Left forelimb (tissue), 1 donor: ENCODE measurements at places on chromosomes 1 and 21.

DNA sequence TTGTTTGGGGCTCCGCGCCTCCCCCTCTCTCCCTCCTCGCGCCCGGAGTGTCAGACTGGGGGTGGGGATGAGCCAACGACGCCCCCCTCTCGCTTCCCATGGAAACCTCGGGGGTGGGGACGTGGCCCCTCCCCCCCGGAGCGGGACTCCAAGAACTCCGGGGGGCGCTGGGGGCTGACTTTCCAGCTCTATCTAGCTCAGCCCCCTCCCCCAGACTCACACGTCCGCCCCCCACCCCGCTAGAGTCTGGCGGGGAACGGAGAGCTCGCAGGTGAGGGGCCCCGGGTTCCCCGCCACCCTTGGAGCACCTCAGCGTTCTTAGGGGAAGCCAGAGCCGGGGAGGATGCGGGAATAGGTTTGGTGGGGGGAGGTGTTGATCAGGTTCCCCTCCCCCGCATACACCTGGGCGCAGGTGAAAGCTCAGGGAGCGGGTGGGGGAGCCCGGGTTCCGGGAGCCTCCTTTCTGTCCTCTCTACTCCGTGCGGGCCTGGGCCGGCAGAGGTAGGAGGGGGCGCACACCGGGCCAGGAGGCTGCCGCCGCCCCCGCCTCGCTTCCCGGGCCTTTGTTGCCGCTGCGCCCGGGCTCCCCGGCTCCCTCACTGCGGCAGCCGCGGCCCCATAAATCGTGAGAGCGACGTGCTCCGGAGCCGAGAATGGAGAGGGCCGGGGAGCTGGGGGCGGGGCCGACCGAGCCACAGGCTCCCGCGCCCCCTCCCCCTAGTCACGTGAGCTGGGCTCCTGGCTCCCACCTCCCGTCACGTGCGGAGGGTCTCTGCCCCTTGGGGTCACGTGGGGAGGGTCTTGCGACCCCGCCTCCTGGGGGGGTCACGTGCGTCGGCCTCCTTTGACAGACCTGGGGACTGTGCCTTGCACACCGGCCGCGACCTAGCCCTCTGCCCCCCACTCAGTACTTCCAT is 1.9 kb downstream of the EFNA3 start:
- no peak for DNase-seq

GRCh38 chr1:215416497-215416896 is 150.6 kb upstream of the KCTD3 start:
- DNase-seq = no peak

DNA sequence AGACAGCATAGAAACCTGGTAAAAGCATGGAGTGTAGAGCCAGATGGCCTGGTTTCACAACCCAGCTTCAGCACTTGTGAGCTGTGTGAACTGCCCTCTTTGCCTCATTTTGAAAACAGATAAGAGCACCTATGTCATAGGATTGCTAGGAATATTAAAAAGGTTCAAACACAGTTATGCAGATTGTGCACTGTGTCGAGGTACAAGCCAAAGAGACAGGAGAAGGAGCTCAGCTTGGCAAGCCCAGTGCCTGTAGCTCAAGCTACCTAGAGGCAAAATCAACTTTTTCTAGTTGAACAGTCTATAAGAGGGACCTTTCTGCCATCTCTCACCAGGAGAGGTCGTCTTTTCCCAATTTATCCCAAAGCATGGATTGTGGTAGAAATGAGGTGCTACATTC is 5.0 kb downstream of the CHODL start:
- no peak for DNase-seq

GRCh38 chr1:3507636-3508275 is 53.3 kb downstream of the ARHGEF16 start:
- DNase-seq = no peak

DNA sequence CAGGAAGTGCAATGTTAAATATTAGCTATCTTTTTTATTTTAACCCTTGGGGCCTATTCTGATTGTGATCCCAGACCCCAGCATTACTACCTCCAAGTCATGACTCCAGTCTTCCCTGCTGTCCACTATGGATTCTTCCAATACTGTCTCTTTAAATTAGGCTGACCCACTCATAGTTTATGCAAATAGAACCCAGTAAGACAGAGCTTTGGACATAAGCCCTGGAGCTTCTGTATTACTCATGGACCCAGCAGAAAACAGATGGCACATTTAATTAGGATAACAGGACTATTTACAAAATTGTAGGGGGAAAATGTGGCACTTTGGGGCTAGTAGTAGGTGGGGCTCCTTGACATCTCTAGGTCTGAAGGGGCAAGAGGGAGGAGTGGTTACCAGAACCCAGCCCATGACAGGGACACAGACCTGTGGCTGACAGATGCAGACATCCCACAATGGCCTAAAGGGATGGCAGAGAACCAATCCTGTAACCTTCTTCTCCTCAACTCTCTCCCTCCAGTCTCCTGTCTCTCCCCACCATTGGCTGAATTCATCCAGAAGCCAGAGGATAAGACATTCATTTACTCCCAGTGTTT is 233.5 kb downstream of the OMA1 start:
- no peak for DNase-seq

GRCh38 chr1:58047265-58047858 is 499.2 kb downstream of the OMA1 start:
- DNase-seq = no peak

DNA sequence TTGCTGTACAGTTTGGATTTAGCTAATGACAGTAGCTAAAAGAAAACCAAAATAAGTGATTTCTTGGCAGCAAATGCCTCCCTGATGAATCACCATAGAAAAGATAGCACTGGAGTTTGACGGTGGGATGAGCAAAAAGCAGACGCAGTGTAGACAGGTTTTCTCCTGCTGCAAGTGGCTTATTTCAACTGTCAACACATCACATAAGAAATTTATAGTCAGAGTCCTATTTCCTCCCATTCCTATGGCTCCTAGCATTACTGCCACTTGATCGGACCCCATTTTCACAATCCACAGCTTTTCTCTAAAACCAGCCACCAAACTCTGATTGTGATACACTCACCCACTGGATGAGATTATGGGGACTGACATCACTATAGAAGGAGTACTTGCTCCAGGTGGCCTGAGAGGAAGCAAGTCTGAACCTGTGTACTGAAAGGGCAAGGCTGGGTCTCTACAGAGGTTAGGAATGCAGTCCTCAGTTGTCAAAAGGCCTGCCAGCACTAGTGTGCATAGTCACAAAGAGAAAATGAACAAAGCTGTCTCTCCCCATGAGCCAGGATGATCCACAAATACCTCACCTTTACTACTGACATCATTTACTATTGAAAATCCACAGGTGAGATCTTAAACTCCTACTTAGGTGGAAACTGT is 359.8 kb downstream of the LTN1 start:
- no peak for DNase-seq
